HT1080 (cell line): ENCODE measurements at places on chromosomes 7 and 10.
A peak's percentile ranks its signal among the peaks of the same experiment; 100 is the strongest.

DNA sequence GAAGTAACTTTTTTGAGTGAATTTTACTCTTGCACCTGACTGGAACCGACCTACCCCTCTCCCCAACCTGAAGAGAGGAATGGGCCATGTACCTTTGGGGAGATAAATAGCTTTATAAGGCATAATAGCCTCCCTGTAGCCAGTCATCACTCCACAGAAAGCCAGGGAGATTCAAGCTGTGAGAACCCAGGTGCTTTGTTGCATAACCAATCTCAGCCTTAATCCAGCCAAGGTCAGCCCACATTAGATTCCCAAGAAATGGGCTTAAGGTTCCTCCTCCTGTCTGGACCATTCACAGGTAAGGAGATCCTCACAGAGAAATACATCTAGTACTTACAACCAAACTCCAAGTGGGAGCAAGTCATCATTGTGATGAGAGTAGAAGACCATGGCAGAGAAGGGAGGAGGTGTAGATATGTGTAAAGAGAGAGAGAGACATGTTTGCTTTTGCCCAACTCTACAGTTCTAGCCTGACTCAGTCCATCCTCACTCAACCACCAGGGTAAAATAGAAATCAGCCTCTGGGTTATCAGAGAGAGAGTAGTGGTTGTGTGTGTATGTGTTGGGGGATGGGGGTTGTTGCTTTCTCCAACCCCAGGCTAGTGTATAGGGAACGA is 23.6 kb downstream of the SKIDA1 start:
- no peak for DNase-seq

DNA sequence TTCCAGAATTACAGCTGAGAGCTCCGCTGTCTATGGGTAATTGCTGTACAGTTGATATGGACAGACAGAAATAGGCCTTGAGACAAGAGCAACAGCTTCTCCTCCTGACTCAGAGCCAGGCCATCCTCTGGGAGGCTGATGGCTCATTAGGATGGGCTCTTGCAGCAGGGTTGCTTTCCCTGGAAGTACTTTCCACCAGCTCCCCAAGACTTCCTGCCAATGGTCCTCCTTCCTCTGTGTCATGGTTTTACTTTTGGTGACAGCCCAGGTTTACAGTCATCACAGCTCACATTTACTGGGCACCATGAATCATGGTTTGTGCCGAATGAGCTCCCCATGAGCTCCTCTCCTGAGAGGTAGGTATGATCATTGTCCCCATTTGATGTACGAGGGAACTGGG is 131.8 kb downstream of the HECW1 start:
- DNase-seq: peak; percentile 41

DNA sequence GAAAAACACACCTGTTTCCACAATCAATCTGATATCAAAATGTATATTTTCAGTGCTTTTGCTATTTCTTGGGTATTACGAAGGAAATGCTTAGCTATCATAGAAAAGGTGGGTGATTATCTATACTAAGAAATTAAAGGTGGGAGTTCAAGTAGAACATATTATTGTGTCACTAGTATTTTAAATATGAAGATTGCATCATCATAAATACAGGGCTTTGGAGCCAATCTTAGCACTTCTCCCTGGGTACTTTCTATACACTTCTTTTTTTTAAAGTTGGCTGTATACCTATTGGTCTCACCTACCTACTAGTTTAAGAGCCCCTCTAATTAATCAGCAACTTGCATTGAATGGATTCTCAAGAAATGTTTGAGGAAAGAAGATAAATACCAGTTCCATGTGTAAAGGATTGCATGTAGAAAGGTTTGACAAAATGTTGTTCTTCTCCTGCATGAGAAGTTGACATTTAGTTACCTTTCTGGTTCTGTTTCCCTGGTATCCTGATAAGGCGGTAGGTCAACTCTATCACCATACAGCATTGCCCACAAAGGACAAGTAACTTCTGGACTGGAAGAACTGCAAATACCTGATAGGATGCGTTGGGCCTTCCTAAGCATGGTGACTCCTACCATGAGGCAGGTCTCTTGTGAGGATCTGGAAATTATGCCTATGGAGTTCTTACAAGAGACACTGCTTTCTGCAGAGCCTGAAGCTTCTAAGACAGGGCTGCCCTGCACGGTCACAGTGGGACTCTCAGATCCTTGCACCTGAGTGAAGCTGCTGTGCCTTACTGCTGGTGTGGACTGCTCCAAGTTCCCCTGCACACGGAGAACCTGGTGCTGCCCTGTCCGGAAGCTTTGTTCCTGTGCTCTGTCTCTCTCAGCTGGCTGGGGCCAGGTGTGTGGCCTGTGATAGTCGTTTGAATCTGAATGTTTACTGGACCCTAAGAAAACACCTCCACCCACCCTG is 32.1 kb upstream of the PDSS1 start:
- DNase-seq: no peak

DNA sequence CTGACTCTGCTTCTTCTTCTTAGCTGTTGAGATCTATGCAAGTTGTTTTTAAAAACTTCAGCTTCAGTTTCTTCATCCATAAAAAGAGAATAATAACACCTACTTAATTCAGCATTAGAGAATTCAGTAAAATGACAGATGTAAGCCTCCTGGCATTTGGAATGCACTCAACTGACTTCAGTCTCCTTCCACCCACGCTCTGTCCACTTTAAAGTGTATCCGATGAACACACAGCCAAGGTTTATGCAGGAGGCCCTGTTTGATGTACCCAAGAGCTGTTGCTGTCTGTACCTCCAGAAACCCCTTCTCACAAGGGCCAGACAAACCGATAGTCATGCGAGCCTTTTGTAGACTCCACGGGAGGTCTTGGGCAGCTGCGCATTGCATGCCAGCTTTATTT is 27.1 kb upstream of the SLC35B4 start:
- no peak for DNase-seq

DNA sequence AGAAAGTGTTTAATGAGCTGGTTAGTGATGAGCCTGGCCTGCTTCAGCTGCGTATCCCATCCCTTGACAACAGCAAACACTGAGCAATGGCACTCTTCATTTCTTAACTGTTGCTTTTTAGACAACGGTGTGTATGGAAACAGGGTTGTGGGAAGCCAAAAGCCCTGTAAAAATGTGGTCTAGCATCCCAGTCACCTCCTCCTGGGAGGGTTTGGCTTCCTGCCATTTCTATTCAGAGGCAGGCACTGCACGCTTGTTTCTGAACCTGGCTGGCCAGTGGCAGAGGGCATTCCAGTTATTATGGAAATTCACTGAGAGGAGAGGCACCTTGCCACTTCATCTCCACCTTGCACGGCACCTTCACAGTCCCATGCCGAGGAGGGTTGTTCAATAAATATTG is 123.0 kb upstream of the ADARB2 start:
- peak; percentile 20 for DNase-seq

- no peak for DNase-seq
Measured at GRCh38 chr7:137937202-137937560, 64.7 kb downstream of the CREB3L2 start.

GRCh38 chr7:149489391-149490024 is 8.1 kb downstream of the ZNF746 start:
- no peak for DNase-seq

DNA sequence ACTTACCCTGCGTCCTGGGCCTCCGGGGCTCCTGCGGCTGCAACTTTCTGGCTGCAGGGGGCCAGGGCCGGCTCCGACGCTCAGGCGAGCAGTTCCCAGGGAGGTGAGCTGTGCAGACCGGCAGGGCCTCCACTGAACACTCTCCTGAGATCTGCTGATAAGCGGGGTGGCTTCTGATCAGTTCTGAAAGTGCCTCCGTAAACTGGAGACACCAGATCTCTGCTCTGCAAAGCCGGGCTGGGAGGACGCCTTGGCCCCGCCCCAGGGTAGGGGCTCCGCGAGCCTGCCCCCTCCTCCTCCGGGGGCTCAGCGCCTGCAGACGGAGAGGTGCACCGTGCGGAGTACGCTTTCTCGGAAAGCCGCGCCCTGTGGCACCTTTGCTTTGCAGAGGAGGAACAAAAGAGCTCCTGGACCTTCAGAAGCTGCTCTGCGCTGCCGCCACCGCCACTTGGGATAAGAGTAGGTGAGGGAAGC is 141.3 kb upstream of the VKORC1L1 start:
- no peak for DNase-seq

GRCh38 chr7:53013925-53014324 is 21.5 kb upstream of the POM121L12 start:
- no peak for DNase-seq

DNA sequence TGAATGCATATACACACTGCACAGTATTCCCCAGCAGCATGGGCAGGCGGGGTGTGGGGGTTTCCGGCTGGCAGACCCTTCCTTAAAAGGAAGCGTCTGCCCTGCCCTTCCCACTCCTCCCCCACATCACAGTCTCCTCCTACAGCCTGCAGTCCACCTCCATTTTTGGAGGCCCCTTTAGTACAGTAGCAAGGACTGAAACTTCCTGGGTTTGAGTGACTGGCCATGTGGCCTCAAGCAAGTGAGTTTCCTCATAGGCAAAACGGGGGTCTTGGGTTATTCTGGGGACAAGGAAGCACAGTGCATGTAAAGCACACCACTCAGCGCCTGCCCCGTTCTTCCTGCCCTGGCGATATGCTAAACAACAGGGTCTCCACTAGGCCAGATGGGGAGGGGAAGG is 62.1 kb upstream of the COL13A1 start:
- DNase-seq: no peak

DNA sequence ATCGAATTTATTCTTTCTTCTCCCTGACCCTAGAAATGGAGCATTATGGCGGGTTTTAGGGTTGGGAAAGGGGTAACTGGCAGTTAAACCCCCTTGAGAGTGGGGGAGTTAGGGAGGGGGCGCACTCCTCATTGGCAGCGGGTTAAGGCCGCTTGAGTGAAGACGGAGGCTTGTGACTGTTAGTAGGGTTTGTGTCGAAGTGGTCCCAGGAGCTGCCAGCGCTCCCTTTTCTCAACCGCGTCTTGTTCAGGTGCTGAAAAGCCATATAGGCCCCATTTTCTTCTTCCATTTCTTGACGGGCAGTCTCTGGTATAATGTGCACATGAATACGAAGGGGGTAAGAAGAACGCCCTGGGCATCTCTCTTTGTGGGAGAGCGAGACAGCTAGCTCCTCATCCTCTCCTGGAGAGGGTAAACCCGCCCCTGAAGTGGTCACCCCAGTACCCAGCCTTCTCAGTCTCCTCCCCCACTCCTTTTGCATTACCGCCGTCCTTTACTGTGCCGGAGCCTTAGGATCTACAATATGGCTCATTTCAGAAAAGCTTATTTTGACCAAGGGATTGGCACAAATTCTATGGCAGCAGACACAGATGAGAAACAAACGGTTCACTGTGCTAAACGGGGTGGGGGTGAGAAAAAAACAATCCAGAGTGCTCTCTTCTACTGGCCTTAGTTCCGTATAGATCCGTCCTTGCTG is 836 bp downstream of the KMT2E start:
- DNase-seq: peak; percentile 63

- no peak for DNase-seq
Measured at GRCh38 chr10:70966646-70967553, 78.5 kb upstream of the PCBD1 start.

DNA sequence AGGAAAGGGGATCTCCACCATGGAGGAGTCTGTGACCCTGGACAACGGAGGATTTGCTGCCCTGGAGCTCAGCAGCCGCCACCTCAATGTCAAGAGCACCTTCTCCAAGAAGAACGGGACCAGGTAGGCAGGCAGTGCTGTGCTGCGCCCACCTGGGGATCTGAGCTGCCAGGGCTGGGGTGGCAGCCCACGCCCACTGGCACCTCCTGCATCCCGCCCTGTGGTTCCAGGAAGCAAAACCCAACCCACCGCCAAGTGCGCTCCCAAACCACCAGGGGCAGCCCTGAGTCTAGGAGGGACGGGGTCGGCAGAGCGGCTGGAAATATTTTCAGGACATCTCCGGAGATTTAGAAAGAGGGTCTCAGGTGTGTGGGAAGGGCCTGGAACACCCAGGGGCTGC is 440.3 kb upstream of the FOXK1 start:
- DNase-seq: no peak

DNA sequence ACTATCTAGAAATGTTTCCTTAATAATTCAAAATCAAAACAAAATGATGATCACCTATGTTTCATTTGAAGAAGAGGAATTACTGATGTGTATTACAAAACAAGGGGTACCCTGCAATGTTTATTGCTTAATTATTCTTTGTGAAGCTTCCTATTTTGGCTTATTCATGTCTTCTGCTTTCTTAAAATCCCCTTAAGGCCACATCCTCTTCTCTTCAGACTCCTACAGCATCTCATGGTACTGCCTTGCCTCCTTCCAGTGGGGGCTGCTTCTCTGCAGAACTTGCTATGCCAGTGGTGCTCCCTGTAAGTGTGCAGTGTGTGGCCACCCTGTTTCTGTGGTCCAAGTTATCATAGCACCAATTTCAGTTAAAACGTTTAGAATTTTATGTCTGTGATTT is 35.0 kb downstream of the CCDC146 start:
- peak; percentile 15 for DNase-seq

- DNase-seq: peak; percentile 57
Measured at GRCh38 chr10:93115661-93116383, 42.1 kb downstream of the CYP26A1 start.

- no peak for DNase-seq
Measured at GRCh38 chr7:66921396-66921917, 432 bp downstream of the TMEM248 start.

- no peak for DNase-seq
Measured at GRCh38 chr7:106620034-106620433, 40.9 kb downstream of the CCDC71L start.

DNA sequence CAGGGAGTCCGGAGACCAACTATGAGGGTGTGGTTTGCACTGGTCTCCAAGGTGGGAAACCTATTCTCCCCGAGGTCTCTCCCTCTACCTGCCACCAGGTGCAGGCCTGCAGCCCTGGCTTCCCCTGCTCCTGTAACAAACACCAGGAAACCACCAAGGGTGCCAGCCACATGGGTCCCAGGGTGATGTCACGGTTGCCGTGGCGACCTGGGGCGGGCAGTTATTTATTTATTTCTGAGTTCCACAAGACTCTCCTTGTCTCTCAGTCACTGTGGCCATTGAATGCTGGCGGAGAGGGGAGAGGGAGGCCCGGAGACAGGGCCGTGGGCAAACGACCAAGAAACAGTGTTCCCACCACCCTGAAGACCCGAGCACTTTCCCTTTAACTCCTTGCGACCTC is 27.0 kb downstream of the MMD2 start:
- peak; percentile 32 for DNase-seq

DNA sequence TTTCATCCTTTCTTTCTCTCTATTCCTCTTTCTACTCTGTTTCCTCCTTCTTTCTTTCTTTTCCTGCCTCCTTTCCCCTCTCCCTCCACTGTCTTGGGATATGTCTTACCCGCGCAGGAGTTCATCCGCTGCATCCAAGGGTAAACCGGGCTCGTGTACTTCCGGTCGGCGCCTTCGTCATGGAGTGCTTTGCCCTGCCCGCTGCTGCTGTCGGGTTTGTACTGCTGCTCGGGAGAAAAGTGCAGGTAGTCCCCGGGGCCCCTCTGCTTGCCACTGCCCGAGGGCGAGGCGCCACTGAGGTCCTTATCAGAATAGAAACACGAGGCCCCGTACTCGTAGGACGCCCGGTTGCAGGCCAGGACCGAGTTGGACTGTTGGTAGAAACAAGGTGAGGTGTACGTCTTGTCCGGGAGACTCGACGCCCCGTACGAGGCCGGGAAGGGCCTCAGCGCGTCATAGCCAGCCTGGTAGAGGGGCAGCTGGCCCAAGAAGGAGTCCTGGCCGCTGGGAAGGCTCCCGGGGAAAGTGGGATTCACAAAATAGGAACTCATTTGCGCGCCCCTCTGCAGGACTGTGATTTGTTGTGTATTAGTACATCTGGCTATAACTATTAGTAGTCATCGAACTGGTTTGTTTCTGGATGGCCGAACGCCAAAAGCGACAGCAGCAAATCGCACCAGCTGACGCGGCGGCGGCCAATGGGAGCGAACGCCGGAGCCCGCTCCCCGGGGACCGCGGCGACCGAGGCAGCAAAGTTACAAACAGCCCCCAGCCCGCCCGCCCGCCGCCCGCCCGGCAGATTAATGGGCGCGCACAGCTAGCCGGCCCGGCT is at the start of gene HOXA6:
Gene HOXA6 (minus strand): TSS at position 576 of the 832 bp plus-strand sequence. CDS start 25 bp downstream, at position 551.
- DNase-seq: no peak
